CD4-positive, alpha-beta T cell (primary cell): ENCODE measurements at places on chromosomes 1 and 21.

DNA sequence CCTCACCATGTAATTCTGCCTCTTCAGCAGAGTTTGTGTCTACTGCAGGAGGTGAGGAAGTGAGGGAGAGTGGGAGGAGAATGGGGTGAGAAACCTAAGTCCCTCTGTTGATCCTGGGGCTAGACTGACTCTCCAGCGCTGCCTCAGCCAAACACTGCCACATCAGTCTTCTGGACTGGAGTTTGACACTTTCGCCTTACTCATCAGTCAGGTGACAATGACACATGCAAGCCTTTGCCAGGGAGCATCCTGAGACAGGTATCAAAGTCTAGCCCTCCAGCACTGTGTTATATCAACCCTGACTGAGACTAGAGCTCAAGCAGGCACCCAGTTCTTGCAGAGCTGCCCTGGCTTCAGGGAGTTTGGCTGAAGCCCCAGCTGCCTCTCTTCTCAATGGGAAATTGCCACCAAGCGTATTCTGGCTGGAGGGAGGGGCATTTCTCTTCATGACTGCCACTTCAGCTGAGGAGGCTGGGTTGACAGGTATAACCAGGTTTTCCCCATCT is 33.3 kb upstream of the SUCO start:
- DNase-seq, result no peak

DNA sequence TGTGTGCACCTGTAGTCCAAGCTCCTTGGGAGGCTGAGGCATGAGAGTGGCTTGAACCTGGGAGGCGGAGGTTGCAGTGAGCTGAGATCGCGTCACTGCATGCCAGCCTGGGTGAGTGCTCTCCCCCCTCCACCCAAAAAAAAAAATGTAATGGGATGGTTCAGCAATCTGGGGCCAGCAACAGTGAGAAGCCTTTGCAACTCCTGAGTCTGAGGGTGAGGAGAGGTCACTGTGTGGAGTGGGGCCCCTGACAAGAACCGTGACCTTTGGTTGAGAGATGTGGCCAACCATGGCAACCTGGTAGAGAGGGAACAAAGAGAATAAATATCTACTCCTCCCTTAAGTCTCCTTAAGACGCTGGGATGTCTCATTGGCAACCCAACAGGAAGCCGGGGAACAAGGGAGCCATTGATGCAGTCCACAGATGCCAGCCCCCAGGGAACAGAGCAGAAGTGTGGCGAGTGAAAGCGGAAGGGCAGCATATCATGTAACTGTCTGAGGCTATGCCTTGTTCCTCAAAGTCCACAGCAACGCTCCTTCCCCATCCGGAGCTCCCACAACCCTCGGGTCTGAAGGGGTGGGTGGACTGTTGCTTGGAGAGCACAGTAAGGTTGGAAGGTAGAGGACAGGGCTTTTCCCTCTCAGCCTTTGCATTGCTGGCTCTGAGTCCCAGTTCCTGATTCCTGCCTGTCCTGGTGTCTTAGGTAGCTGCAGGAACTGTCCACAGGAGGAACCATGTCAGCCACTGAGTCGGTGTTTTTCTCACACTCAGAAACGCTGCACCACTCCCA is 8.3 kb downstream of the TRNP1 start:
- no peak for DNase-seq

DNA sequence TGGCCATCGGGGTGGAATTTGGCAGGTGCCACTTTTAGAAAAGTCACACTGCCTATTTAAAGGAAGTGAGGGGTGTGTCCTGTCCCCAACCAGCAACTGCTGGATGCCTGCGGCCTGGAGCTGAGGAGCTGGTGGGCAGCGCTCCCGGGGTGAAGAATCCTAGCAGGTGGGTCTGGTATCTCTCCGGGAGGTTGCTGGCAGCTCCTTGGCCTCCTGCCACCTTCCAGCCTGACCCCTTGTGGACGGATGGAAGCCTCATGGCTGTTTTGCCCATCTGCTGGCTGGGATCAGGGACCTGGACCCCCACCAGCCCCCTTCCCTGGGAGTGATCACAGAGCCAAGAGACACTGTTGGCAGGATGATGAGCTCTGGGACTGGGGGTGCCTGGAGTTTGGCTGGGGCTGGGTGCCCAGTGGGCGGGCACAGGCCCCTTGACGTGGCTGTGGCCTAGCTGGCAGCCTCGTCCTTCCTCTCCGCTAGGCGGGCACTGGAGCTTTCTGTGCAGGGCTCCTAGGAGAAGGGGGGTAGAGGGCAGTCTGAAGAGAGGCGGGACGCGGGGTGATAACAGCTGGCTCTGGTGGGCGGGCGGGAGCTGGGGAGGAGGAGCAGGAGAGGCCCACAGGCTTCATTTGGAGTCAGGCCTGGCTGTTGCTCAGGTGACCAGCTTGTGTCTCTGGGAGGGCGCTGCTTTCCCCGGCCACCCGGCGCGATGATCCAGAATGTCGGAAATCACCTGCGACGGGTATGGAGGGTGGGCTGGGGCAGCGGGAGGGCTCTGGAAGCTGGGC is at the start of gene ACOT11:
TSS of gene ACOT11 (plus strand) at position 628 of the 788 bp plus-strand sequence. CDS start at position 710, 82 bp downstream.
- DNase-seq, result no peak

DNA sequence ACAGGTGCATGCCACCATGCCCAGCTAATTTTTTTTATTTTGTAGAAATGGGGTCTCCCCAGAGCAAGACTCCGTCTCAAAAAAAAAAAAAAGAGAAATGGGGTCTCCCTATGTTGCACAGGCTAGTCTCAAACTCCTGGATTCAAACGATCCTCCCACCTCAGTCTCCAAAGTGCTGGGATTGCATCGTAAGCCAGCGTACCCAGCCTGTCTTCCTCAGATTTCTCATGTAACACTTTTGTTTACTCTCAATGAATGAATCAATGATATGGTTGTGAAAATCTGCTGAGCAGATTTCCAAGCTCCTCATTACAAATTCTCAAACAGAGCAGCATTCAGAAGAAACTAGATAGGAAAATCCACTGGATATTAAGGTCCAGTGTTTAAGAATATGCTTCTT is 6.6 kb downstream of the CMPK1 start:
- no peak for DNase-seq

GRCh38 chr21:42847051-42847707 is 32.2 kb downstream of the WDR4 start:
- no peak for DNase-seq

DNA sequence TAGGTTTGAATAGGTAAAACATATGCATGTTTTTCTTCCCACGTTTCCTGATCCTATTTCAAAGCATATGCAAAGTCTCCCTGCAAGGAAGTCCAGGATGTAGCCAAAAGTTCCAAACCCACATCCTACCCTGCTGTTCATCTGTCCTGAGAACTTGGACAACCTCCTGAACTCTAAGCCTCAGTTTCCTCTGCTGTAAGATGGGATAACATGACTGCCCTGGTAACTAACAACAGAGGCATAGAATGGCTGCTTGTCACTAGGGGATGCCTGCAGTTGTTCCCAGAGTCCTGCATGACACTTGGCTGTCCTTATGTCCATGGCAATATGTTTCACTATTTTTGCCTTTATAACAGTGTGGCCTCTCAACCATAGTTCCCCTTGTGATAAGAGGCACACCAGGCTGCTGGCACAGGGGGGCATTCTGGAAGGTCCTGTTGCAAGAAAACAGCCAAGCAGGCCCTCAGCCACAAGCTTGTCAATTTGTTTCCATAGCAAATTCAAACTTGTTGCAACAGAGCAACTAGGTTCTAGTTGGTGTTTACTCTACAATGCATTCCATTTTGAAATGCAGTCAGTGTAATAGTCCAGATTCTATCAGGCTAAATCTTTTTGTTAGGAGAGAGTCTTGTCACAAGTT is 1.5 kb upstream of the HDGF start:
- DNase-seq, result no peak

GRCh38 chr21:15191342-15191741 is 126.5 kb upstream of the NRIP1 start:
- DNase-seq, result no peak

DNA sequence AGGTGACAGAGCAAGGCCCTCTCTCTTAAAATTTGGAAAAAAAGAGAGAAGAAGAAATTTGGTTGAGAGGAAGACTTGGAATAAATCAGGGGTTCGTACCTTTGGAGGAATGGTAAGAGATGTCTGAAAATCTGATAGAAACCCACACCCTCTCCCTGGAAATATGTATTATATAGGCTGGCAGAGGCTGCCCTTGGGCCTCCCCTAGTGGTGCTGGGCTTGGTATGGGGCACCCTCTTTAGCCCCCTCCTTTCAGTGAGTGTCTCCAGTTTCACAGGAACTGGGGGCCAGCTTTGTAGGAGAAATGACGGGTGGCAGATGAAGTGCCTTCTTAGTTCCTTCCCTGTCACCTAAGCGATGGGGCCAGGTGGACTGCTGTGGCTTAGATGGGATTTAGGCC is 82.9 kb upstream of the SLC2A1 start:
- no peak for DNase-seq

DNA sequence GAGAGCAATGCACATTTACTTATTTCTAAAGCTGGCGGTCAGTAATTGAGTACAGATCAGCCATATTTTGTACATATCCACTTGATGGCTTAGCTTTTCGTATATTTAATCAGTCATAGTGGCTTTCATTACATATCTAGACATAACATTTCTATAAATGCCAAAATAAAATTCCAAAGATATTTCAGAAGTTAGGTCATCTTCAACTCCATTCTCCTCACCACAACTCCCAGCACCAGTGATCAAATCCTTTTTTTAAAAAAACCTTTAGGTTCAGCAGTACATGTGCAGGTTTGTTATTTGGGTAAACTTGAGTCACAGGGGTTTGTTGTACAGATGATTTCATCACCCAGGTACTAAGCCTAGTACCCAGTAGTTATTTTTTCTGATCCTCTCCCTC is 53.9 kb upstream of the GNG4 start:
- DNase-seq, result no peak

DNA sequence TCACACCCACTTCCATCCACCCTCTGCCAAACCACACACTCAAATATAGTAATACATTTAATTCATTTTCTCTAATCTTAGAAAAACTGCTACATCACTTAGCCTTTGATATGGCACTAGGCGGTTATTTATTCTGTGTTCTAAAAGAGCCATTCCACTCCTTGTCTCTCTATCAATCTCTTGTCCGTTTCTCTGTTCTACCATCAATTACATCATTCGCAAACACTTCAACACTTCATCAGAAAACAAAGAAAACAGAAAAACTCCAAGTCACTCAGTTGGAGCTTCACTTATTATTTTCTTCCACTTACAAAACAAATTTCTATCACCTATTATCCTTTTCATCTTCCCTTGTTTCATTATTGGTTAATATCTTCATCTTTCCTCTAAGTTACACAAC is 1523.0 kb downstream of the KCNT2 start:
- DNase-seq, result no peak

GRCh38 chr1:145849356-145850160 is 4.1 kb downstream of the NUDT17 start:
- no peak for DNase-seq

DNA sequence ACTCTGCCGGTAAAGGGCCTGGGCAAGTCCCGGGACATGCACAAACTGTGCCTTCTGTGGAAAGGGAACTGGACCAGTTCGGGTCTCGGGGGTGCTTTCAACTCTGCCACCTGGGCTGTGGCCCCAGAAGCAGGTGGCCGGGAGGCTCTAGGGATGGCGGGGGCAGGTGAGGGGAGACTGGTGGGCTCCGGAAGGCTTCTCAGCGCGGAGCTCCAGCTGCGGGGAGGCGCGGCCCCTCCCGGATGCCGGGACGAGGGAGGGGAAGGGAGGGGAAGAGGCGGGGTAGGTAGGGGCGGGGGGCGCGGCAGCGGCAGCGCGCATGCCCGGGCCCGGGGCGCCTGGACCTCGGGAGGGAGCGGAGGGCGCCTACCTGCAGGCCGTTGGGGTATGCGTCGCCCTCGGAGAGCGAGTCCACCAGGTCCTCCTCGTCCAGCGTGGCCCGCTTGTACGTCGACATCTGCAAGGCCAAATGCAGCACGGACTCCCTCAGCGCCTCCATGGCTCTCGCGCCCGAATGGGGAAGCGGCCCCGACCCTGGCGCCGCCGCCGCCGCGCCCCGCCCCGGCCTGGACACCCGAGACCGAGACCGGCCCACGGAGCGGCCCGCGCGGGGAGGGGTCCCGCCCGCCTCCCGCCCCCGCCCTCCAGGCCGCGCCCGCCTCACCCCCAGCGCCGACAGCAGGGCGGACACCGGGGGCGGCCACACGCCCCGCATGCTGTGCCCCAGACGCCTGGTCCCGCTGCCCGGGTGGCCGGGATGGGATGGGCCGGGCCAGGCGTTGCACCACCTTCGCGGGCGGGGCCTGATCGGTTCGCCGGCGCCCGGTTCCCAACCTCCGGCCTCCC is at the start of gene ECE1:
TSS of gene ECE1 (minus strand) at position 764 of the 846 bp plus-strand sequence. CDS start at position 715, 49 bp downstream.
- peak; percentile 52 for DNase-seq

DNA sequence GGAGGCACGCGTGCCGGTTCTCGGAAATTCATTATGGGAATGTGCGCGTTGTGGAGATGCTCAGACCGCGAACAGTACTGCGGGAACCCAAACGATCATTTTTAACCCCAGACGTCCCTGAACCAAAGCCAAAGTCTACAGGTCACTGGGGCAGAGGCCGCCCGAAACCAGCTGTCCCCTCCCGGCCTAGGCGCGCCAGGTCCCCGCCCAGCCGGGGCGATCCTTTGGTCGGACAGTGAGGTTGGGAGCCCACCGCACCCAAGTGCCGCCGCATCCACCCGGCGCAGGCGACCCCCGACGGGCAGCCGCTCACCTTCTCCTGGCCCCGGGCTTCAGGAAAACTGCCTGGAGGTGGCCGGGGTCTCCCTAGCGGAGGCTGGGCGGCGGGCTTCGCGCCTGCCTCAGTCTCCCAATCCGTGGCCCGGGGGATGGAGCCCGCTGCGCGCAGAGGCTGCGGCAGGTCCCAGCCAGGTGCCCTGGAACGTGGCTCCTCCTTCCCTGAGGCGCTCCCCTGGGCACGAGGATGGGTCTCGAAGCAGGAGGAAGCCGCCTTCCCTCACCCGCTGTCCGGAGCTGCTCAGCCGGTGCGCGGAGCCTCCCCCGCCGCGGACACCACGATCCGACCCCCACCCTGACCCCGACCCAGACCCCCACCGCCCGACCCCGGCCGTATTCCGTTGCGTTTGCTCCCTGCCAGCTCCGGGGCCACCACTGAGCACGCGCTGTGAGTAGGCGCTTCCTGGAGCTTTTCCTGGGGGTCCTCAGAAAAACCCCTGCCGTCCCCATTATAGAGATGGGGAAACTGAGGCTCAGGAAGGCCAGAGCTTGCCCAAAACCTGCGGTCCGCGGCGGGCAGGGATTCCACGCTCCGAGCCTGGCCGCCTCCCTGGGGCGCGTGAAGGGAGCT is 8.1 kb upstream of the SLX9 start:
- DNase-seq, result peak; percentile 31

DNA sequence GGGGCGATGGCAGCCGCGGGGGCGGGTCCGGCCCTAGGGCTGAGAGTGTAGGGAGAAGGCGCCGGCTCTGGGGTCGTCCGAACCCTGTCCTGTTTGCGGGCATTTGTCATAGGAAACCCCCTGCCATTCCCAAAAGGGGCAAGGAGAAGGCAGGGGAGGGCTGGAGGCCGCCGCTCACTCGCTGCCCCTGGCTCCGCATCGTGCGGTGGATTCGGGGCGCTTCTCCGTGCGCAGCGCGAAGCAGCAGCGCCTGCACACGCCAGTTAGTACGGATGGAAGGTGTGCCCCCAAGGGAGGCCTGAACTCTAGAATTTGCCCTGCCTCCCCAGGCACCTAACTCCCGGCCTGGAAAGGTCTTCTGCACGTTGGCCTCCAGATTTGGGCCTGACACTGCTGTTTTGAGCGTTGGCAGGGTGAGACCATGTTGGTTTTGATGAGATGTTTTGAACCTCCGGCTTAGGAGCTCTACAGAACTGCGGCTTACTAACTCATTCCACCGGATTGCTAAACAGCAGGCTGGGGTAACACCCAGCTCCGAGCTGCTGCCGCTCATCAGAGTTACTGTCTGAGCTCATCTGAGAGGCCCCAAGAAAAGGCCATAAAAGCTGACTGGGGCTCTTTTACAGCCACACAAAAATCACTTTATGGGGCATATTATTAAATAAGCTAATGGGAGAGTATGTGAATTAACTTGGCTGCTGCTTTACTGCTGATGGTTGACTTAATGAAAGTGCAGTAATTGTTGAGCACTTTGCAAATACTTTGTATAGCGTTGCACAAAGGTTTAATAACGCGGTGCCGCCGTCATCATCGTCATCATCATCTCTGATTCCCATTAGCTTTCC is 987 bp downstream of the GPR137B start:
- DNase-seq, result no peak
